Activated B cell treated with CpG ODN at 0.5 μM for 24 hours (primary cell): ENCODE measurements at places on chromosomes 7 and 10. TPM values are rescaled to one million over a fixed set of nuclear protein-coding genes. Genes with fewer than 3 reads are reported as not detected.

Gene RET
- total RNA-seq: 0.05 TPM in 1 of 2 replicates, not detected in the other

Gene AKR1C1
- total RNA-seq: not detected in 2 replicates

Gene MOGAT3
- total RNA-seq: not detected in 2 replicates

Gene PLPP4
- not detected in 2 replicates for total RNA-seq

Gene ST8SIA6
- total RNA-seq: 0.13 TPM in 1 of 2 replicates, not detected in the other

Gene PLEKHS1
- total RNA-seq: 0.07 TPM in 1 of 2 replicates, not detected in the other

Gene TRPV5
- total RNA-seq: 0.11 and 0.17 TPM in 2 replicates

Gene VAX1
- not detected in 2 replicates for total RNA-seq

Gene NFKB2
- 550 and 622 TPM in 2 replicates for total RNA-seq

Gene PPP1R17
- not detected in 2 replicates for total RNA-seq

Gene LANCL2
- total RNA-seq: 17.8 and 21.5 TPM in 2 replicates

Gene GIMAP1
- total RNA-seq: 0.29 and 0.89 TPM in 2 replicates

Gene ATRNL1
- total RNA-seq: 1.0 and 1.2 TPM in 2 replicates

Gene NPSR1
- total RNA-seq: not detected in 2 replicates

Gene PRSS2
- total RNA-seq: not detected in 2 replicates

Gene HOXA5
- not detected in 2 replicates for total RNA-seq

Gene OLAH
- total RNA-seq: not detected in 2 replicates

Gene MYL7
- not detected in 2 replicates for total RNA-seq

Gene CALY
- not detected in 2 replicates for total RNA-seq

Gene FAM171A1
- 0.05 TPM in 1 of 2 replicates, not detected in the other for total RNA-seq

Gene GTF2IRD2
- 38.2 and 41.6 TPM in 2 replicates for total RNA-seq

Gene TDRD1
- total RNA-seq: 0.33 and 0.59 TPM in 2 replicates
